Activated CD4-positive, alpha-beta T cell treated with anti-CD3 and anti-CD28 coated beads, Interleukin-2, amount 10 ng/mL, durations not matched to agents 24 days and 14 days (primary cell): ENCODE measurements at places on chromosomes 7 and 10.

- DNase-seq, result no peak
Measured at GRCh38 chr7:139548302-139549028, 25.0 kb downstream of the CLEC2L start.

DNA sequence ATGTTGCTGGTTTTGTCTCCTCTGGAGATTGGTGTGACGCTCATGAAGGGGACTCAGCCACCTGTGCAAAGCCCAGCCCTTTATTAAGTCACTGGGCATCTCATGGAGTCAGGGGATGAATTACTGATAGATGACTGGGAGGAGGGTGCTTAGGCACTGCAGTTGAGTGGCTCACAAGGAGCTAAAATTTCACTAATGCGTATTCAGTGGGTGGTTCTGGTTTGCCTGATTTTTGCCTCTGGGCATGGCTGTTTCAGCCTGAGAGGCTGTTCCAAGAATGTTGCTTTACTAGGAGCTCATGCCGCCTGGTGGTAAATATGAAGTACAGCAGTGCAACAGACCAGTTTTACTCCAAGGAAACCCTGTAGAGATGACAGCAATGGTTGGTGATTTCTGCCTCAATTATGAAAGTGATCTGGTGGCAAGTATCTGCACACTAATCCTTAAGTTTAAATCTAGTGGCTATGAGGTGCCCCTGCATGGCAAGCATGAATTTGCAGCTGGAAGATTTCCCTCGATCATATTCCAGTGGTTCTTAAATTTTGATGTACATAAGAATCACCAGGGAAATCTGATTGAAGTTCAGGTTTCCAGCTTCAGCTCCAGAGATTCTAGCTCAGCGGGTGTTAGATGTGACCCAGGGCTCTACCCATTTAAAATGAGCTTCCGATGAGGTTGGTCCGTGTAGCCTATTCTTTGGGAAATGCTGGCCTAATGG is 19.9 kb downstream of the ACTA2 start:
- DNase-seq, result peak; percentile 83

DNA sequence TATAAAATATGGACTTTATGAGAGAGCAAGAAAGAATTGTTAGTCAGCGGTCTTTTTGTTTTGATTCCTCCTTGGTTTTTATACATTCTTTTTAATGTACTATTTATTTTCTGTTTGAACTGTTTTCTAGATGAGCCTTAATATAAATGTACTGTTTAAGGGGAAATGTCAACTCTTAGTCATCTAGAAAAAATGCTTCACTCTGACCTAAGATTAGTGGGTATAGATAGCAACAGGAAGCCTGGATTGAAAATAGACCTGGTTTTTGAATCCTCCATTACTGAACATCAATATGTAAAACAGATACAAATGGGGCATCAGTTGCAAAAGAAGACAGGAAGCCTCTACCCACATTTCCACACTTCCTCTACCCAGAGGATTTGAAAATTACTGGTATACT is 87.8 kb downstream of the CHRM2 start:
- no peak for DNase-seq

GRCh38 chr10:111543854-111544253 is 467.0 kb downstream of the ADRA2A start:
- DNase-seq, result no peak
